Stimulated activated CD4-positive, alpha-beta T cell treated with anti-CD3 and anti-CD28 coated beads, Interleukin-15, amount 100 ng/mL, for 24 hours (primary cell): ENCODE measurements at places on chromosomes 6 and 20.

- DNase-seq: no peak
These were observed 257.3 kb upstream of the SULF2 start for GRCh38 chr20:48042628-48043027.

- DNase-seq: no peak
These were observed 97.0 kb upstream of the PREP start for GRCh38 chr6:105499931-105500330.

DNA sequence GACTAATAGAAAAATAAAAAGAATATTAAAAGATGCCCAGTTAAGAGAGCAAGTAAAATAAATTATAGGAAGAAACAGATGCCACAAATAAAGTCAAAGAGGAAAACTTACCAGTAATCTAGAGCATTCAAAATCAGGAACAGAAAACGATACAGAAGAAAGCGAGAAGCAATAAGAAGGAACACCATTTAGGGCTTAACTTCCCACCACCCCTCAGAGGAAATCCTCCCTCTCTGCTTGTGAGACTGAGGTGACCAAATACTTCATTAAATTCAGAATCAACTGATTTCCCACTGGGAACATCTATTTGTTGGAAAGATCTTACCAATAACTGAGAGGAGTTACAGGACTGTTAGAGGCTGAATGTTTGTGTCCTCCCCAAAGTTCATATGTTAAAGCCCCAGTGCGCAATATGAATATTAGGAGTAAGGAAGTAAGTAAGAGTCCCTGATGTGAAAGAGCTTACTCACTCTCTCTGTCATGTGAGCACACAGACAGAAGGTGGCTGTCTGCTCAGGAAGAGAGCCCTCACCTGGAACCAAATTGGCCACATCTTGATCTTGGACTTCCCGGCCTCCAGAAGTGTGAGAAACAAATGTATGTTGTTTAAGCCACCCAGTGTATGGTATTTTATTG is 19.5 kb downstream of the KATNA1 start:
- DNase-seq: no peak

DNA sequence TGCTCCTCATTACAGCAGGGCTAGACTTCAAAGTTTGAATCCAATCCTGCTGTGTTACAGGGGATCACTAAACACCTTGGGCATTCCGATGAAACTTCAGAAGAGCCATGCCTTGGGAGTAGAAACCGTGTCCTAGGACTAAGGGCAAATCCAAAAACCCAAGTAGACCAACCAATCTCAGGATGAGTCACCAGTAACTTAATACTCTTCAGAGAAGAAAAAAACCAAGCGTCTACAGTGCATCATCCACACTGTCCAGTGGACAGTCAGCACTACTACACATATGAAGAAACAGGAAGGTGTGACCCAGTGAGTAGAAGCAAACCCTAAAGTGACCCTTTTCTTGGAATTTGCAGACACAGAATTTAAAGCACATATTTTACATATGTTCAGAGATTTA is 39.5 kb upstream of the VAPB start:
- DNase-seq: no peak

- DNase-seq: no peak
These were observed 8.4 kb upstream of the ZBTB24 start for GRCh38 chr6:109491207-109491938.

GRCh38 chr6:136763716-136764516 is 28.4 kb downstream of the MAP3K5 start:
- DNase-seq: no peak

DNA sequence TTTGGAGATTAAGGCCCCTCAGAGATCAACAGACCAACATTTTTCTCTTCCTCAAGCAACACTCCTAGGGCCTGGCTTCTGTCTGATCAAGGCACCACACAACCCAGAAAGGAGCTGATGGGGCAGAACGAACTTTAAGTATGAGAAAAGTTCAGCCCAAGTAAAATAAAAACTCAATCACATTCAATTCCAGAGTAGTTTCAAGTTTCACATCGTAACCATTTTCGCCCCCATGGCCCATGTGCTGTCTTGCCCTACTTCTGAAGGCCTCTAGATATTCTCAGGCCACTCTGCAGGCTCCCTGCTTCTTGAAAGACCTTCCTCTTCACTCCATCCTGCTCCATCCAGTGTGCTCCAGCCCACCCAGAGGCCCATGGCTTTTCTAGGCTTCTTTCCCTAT is 4.2 kb downstream of the IL17A start:
- no peak for DNase-seq

GRCh38 chr6:30935018-30935417 is 3.0 kb upstream of the SFTA2 start:
- DNase-seq: no peak

- DNase-seq: no peak
These were observed 46.4 kb upstream of the TGM2 start for GRCh38 chr20:38211200-38212097.

- peak; percentile 29 for DNase-seq
These were observed 6.3 kb downstream of the BCAS1 start for GRCh38 chr20:54063992-54064676.

DNA sequence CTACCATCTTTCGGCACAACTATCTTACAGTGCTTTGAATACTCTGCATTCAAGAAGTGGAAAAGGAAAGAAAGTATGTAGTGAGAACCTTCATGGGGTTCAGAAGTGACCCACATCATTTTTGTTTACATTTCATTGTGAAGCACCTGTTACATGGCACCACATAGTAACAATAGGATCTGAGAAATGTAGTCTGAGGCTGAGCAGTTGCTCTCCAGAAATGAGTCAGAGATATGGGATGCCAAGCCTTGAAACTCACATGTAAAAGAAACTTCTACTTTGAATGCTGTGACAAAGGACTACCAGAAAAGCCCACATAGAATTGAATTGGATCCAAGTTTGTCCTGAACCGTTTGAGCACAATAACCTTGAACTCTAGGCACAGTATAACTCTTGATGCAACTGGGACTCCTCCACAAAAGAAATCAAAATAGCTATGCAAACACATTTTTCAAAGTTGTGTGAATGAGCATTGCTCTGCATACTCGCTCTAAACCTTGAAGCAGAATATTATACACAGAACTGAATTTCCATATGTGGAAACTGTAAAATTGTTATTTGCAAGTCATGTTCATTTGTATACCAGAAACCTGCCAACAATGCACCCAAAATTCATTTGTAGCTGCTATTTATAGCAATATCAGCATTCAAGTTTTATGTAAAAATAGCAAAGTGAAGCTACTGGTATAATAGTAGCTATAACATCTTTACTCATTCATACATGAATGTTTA is 400.9 kb upstream of the POU3F2 start:
- DNase-seq: no peak

GRCh38 chr20:41411391-41411847 is 44.8 kb upstream of the EMILIN3 start:
- DNase-seq: no peak

DNA sequence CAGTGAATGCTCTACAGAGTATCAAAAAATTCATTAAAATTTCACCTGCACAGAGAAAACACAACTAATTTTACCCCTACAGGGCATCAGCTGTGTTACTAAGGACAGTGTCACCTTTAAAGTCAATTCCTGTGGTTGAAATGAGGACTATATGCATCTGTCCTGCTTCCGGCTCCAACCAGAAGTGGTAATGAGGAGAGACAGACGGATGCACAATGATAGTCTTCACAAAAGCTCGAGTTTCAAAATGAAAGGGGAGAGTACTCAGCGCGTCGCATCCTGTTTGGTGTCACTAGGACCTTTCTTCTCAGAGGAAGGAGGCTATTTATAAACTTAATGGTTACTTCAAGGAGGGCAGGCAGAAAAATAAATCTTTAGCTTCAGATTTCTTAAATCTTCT is 86.5 kb downstream of the LYRM4 start:
- peak; percentile 60 for DNase-seq

- DNase-seq: no peak
These were observed 6.5 kb downstream of the PPP1R18 start for GRCh38 chr6:30679765-30680535.

DNA sequence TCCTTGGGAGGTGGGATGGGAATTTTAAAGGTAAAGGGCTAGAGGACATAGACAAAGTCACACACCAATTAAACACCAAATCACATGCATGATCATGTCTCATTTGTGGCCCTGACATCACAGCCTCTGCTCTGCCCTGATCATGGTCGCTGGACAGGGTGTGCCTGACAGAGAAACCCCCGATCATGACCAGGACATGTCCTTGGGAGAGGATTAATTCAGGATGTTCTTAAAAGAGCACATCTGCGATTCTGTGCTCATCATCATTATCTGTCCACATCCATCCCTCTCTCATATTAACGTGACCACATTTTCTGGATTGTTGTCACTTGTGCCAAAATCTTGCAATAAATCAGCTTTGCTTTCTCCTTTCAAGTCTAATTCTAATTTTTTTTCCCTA is 7.7 kb upstream of the PBOV1 start:
- DNase-seq: no peak

- DNase-seq: peak; percentile 19
These were observed 355.9 kb downstream of the BTBD9 start for GRCh38 chr6:38283734-38284362.

- peak; percentile 19 for DNase-seq
These were observed 4.2 kb downstream of the GPR31 start for GRCh38 chr6:167153521-167153959.

DNA sequence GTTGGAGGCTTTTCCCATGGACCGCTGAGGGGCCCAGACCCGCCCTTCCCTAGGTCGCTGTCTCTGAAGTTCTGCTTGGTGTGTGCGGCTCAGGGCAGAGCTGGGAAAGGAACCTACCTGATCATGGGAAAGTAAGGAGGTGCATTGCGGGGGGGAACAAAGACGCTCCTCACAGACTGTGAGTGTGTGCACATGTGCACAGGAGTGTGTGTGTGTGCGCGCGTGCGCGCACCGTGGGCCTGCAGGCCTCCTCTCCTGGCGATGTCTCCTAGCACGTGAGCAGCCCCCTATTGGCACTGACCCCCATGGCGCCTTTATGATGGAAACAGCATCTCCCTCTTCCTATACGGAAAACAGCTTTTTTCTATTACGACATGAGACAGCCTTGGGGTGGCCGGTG is 224.1 kb downstream of the TAF4 start:
- DNase-seq: no peak

- no peak for DNase-seq
These were observed 30.8 kb downstream of the SIM1 start for GRCh38 chr6:100433726-100434435.

DNA sequence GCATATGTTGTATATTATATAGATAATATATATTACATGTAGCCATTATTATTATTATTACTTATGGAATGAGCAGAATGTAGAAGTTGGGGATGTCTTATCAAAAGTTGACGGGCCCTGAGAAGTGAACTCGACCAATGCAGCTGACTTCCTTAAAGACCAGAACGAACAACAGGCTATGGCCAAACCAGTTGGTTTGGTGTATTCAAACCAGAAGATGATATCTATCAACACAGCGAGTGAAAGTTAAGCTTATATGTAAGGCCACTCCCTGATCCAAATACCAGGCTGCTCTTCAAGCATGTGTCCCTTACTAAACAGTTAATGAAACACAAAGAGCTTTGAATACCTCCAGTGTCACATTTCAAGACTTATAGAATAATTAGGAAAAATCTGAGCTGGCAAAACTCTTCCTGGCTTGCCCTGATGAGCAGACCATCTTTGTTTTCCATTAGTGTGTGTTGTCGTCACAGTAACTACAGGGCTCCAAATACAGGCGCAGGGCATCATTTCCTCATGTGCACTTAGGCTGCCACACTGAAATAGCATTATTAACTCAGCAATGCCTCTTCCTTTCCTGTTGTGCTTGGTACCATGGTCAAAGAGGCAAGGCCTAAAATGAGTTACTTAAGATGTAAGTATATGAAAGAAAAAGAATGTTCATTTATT is 6.6 kb downstream of the FILIP1 start:
- DNase-seq: no peak
